Activated CD4-positive, alpha-beta T cell treated with anti-CD3 and anti-CD28 coated beads, Interleukin-2, amount 50 U/mL, for 16 hours (primary cell): ENCODE measurements at places on chromosomes 6 and 20.
A peak's percentile ranks its signal among the peaks of the same experiment; 100 is the strongest.

DNA sequence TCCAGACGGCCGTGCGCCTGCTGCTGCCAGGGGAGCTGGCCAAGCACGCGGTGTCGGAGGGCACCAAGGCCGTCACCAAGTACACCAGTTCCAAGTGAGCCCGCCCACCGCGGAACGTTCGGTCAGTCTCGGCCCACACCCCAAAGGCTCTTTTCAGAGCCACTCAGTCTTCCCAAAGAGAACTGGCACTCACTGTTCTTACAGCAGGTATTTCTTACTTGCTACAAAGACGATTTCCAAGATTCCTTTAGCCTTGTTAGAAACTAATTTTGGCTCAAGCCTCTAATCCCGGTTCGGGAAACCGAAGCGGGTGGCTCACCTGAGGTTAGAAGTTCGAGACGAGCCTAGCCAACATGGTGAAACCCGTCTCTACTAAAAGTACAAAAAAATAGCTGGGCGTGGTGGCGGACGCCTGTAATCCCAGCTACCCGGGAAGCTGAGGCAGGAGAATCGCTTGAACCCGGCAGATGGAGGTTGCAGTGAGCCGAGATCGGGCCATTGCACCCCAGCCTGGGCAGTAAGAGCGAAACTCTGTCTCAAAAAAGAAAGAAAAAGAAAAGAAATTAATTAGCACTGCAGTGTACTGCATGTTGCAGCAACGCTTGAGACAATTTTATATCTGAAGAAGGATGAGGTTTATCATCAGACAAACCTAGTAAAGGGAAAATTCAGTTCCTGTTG is 73.1 kb downstream of the OR2B2 start:
- peak; percentile 62 for DNase-seq

DNA sequence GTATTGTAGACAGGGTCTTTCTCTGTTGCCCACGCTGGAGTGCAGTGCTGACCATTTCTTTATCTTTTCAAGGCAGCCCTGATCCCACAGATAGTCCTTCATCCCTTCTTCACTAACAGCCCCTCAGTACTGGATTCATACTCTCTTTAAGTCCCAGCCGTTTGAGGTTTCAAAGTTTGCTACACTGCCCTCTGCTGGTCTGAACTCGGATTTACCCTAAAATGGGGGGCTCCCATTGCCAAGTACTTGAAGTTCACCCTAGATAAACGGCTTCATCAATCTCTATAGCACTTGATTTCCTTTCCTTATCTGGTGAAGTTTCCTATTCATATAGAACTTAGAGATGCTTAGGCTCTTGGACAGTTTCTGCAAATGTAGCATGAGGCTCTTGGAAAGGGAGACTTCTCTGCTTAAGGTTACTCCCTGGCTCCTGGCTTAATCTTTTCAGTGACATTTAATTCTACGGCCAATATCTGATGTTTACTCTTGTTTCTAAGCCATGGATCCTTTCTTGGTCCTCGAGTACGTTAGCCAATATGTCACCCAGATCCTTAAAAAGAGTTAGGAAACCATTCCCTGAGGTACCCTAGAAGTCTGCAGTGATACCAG is 21.4 kb upstream of the PREP start:
- DNase-seq, result peak; percentile 64

DNA sequence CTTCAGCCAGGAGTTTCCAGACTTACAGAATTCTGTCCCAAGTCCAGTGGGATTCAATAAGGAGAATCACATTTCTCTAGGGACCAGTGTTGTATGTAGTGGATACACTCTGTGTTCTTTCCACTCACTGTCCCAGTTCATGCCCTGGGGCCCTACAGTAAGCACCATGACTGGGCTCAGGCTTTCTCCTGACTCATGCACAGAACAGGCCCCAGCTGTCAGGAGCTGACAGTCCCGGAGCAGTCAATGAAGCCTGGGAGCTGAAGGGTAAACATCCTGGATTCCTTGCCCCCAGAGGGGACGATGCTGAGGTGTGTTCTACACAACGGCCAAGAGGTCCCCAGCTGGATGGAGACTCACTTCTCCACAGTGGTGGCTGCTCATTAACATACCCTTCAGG is 40.2 kb upstream of the LRFN2 start:
- no peak for DNase-seq

DNA sequence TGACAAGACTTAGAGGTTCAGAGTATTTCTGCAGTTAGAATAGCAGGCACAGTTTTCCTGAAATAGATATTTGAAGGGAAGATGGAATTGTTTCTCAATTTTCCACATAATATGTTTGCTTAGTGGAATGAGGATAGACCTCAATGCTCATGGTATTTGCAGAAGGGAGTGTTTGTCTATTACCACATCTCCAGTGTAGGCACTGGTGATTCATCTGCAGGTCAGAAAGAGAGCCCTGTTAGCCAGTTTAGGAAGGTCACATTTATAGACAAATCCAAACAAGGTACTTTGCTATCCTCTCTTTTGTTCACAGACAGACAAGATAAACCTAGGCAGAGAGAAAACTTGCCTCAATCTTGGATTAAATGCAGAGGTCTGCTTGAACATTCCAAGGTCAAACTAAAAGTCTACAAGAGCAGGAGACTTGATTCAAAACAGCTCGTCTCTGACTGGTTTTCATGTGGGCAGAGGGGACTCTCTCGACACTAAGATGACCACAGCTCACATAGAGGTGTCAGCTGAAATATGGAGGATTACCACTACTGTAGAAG is 22.8 kb downstream of the ISM1 start:
- DNase-seq, result no peak

DNA sequence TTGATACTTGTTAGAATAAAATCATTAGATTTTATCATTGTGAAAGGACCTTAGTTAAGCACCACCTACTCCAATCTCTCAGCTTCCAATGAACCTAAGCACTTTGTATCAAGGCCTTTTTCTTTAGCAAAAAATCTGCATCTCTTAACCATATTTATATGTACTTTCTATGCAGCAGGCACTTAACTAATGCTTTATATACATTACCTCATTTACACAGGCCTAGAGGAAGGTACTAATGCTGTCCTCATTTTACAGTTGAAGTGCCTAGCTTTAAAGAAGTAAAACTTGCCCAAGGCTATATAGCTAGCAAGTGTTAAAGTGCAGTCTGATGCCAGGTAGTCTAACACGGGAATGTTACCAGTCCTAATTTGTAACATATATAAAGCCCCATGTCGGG is 14.0 kb downstream of the MAP3K7 start:
- DNase-seq, result no peak

DNA sequence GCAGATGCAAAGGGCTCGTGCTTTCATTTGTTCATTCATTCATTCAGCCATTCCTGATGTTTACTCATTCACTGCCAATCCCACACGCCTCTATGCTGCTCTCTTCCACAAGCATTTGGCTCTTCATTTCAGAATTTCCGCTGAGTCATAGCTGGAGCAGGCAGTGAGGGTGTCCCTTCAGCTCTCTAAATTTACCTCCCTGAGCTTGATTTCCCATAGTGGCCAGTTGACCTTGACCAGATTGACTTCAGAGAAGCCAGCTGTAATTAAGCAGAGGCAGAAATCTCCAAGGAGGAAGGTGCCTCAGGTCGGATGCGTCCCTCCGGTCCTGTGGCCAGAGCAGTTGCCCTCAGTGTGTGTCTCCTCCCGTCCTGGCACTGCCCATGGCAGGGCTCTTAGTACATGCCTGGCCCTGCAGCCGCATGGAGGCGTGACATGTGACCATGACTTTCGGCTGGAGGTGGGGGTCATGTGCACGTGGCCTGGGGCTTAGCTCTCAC is 267.2 kb upstream of the ECI2 start:
- DNase-seq, result peak; percentile 11

- DNase-seq, result peak; percentile 57
These were observed at the start of gene RAMACL for GRCh38 chr6:166586424-166587156. Gene RAMACL (minus strand): TSS chr6:166586678. CDS start chr6:166586477, 201 bp downstream.

DNA sequence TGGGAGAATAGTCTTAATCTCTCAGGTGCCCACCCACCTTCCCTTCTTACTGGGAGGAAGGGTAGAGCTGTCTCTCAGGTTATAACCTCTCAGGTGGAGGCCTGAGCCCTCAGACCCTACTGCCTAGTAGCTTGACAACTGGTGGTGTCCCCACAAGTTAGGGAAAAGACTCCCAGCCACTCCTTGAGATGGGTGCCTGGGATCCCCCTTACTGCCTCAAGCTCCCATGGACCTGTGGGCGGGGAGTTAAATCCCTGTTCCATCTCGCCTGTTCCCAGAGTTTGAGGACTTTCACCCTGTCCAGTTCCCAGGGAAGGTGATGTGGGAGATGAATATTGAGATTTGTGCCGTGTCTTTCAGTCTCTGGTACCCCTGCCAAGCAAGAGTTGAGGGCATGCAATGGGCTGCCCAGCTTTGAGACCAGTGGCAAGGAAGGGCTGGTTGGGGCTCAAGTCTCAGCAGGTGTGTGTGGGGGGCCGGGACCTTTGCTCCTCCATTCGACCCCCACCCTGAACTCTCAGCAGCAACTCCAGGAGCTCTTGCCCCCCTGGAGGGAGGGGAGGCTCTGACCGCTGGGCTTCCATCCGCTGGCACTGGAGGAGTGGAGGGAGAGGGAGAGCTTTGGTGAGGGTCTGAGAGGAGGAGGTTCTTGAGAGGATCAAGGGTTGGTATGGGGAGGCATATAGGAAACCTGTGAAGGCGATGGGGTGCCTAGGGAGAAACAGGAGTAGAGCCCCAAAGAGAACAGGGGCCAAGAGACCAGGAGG is 1.1 kb upstream of the PBX2 start:
- DNase-seq, result no peak

DNA sequence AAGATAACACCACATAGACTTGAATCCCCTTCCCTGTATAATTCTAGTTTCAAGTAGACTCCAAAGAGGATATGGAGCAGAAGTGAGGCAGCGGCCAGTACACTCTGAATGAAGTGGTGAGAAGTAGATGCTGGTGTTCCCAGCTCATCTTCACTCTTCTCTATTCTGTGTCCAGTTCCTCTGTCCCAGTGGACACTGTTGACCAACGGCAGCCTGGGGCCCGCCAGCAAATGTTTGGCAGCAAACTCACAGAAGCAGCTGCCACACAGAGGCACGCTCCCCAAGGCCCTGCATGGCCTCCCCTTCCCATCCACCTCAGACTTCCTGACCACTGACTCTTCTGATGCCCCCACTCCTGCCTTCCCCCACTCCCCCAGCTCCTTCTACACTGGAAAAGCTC is 358.9 kb upstream of the ID4 start:
- no peak for DNase-seq

GRCh38 chr6:143682805-143683204 is 5.0 kb downstream of the PHACTR2 start:
- DNase-seq, result no peak

DNA sequence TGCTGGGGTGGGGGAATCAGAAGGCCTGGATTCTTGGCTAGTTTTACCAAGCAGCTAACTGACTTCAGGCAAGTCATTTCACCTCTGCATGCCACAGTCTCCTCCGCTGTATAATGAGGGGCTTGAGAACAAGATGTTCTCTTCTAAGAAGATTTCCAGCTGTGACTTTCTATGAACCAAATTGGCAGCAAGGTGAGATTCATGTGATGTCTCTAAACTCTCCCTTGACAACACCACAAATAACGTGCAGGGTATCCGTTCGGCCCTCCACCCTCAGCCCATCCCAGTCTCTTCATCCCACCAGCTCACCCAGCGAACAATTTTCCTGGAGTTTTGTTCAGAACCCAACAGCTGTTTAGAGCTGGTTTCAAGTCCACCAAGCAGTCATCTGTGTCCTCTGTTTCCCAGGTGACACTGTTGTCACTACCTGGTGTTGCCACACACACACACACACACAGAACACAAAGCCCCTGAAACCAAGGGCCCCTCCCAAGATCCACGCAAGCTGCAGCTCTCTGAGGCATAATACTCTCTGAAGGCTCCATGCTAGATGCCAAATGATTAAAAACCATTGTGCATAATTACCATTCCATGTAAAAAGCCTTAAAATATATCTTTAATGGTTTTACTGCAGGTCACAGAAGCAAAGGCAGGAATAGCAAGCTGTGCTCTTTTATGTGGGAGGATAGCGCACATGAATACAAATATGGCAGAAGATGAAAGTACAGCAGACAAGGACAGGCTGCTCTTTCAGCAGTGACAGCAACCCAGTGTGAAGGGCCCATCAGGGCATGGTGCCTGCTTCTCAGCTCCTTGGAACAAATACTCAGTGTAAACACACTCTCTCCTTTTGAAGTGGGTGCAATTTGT is 48.2 kb downstream of the ARHGAP18 start:
- DNase-seq, result no peak

- no peak for DNase-seq
These were observed 338.4 kb downstream of the THBS2 start for GRCh38 chr6:168915242-168915641.

GRCh38 chr6:53623497-53623896 is 42.1 kb downstream of the KLHL31 start:
- DNase-seq, result no peak

DNA sequence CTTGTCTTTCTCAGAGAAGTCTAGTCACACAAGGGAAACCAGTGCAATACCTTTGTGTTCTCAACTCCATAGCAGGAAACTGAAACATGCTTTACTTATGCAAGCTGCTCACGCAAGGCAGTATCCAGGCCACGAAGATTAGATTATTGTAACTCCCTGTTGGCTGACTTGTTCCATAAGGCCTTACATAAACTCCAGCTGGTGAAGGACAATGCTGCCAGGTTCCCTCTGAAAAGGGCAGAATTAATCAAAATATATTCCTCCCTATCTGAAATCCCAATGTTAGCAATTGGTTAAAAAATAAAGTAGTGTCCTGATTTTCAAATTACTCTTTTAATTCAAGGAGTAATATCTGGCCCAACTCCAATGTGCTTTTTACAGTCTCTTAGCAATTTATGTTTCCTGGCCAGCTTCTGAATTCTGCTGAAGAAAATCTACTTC is 966.6 kb downstream of the HACE1 start:
- no peak for DNase-seq

GRCh38 chr20:56285496-56285895 is 37.0 kb downstream of the MC3R start:
- no peak for DNase-seq

DNA sequence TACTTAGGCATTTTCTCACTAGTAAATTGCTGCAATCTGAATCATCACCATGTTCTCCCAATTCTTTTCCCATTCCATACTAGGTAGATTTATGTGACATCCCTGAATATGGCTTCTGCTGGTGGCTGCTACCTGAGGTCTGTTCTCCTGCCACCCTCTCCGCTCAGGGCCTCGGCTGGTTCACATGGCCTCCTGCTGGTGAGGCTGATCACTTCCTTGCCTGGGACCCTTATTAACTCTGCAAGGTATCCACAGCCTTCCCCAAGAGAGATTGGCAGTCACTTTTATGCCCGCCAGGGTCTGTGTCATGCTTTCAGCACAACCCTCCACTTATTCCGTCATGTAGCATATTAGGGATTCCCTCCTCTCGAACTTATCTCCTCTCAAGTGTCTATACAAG is 424.5 kb upstream of the FLRT3 start:
- DNase-seq, result no peak

- no peak for DNase-seq
These were observed 2.9 kb downstream of the FNDC1 start for GRCh38 chr6:159172091-159172491.
